ENCODE measurements at places on chromosomes 3 and 15.

DNA sequence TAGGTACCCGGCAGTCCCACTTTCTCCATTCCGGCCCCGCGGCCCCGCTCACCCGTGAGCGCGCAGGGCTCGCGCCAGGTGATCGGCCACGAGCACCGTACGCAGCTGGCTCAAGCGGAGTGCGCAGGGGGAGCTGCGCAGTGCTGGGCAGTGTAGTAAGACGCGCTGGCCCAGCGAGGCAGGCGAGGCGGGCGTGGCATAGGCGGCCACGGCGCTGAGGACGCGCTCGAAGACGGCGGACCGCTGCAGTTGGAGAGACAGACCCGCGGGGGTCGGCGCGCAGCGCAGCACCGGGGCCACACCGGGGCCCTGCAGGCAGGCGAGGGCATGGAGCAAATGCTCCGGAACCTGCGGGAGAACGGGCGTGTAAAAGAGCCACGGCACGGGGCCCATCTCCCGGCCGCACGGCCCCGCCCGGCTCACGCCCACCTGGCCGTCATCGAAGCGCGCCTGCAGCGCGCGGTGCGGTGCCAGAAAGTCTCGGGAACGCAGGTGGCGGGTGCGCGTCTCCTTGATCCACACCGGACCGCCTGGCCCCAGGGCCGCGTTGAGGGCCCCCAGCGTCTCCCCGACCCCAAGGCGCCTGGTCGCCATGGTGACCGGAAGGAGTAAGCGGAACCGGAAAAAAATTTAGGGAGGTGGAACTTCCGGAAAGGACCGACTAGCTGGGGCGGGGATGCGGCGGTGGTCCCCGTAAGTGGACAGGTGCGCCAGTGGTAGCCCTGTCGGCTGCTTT, at the start of gene DALRD3:
DALRD3 (minus strand) TSS at position 610 of the 736 bp plus-strand sequence; CDS start at position 594, 16 bp downstream.
- peak; percentile 56 for DNase-seq

DNA sequence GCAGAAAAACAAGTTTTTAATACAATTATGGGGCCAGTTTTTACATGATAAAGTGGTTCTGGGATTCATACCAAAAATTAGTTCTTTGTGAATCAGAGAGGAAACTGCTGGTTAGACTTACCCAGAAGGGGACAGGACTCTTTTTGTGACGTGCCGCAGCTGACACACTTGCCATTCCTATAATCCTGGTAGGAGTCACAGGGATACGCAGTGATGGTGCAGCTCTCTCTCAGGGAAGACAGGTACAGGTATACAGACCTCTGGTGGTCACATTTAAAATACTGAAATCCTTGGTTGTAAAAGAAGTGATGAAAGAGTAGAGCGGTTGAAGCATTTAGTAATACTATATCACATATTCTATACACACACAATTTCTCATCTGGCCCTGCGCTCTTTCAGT, 20.2 kb upstream of the TMEM41A start:
- no peak for DNase-seq

DNA sequence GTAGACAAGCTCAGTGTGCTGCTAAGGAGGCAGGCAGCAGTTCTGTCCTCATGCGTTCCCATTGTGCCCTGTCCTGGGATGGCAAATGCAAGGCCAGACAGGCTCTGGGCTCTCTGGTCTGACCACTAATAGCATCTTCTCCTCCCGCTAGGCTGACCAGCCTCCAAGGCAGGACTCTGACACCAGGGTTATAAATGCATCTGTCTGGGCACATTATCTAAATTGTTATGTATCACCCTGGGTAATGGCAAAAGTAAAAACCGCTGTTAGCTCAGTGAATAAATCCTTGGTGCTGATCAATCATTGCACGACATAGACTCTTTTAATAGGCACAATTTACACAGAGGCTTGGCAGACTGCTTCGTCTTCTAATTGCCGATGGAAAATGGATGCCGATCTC, 85.6 kb downstream of the CLSTN2 start:
- no peak for DNase-seq

GRCh38 chr3:102481050-102481449, 46.2 kb downstream of the ZPLD1 start:
- DNase-seq, result no peak

DNA sequence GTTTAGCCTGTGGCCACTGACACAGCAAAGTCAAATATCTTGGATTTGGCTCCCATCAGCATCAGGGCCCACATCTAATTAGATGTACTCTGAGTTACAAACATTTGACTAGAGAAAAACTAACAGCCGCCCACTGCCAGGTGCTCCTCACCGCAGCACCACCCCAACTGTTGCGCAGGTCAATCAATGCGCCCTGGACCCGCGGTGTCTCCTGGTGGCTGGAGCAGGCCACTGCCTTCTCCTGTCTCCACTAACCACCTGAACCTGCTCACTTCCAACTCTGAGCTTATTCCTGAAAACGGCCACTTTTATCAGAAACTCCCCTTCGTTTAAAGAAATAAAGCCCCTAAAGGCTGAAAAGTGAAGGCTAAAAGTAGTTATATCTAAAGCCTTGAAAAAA, 4.3 kb downstream of the RIOX2 start:
- no peak for DNase-seq

DNA sequence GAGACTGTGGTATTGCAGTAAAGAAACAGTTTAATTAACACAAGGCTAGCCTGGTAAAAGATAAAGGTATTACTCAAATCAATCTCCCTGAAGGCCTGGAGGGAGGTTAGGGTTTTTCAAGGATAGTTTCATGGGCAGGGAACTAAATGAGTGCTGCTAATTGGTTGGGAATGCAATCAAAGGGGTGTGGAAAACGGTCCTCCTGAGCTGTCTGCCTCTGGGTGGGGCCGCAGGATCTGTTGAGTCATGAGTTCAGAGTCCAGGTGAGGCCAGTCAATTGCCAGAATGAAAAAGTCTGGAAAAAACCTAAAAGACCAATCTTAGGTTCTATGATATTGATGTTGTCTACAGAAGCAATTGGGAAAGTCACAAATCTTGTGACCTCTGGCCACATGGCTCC, 293.2 kb downstream of the MCTP2 start:
- no peak for DNase-seq

GRCh38 chr3:156617145-156617544, 57.2 kb upstream of the TIPARP start:
- no peak for DNase-seq

GRCh38 chr3:25120665-25121064, 307.4 kb upstream of the RARB start:
- DNase-seq, result no peak

DNA sequence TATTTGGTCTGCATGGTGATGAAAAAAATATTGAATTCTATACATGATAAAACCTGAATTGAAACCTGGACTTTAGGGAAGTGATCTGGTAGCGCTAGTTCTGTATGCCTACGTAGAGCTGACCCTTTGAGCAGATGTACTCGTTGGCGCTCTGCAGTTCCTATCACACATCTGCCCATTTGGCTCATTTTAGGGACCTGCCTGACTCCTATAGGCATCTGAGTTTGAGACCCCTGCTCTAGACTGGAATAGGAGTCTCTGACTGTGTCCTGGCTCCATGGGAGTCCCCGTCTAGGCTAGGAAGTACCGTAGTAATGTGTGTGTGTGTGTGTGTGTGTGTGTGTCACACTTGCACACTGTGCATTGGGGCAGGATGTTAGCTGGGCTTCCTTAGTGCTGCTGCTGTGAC, 21.2 kb downstream of the STARD5 start:
- DNase-seq, result no peak

- DNase-seq, result no peak
Observed at GRCh38 chr3:18660059-18660458, 234.9 kb upstream of the SATB1 start.

- no peak for DNase-seq
Observed at GRCh38 chr3:126064627-126065258, 19.2 kb downstream of the SLC41A3 start.

DNA sequence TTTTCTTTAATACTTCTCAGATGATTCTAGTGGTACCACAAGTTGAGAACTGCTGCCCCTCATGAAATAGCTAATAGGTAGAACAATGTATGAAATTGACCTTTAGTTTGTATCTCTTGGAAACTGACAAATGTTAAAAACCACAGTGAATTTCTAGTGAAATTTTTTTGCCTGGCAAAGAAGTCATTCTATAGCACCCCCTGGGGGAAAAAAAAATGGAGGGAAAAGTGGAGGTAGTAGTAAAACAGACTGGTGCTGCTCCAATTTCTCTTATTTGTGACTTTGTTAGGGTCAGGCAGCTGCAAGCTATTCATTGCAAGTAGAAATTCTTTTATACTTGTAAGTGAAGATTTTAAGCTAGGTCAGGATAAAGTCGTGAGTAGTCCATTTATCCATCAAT, 605.0 kb downstream of the NLGN1 start:
- DNase-seq, result no peak

GRCh38 chr15:79434361-79434760, 2.2 kb downstream of the MINAR1 start:
- no peak for DNase-seq

GRCh38 chr3:184200825-184201224, 14.8 kb downstream of the ABCF3 start:
- no peak for DNase-seq

DNA sequence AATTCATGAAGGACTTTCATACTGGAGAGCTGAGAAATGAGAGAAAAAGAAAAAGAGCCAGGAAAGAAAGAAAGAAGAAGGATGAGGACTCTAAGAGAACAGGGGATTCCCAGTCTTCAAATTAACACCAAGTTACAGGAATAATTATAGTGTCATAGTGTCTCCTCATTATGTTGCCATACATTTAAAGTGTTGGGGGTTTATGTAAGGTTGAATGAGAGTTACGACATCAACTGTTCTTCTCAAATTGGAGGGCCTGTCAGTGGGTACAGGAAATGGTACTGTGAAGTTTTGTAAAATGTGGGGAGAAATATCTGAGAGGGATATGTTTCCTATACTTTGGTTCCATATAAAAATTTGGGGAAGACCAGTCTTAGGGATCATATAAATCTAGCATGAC, 12.3 kb upstream of the CD200 start:
- no peak for DNase-seq

DNA sequence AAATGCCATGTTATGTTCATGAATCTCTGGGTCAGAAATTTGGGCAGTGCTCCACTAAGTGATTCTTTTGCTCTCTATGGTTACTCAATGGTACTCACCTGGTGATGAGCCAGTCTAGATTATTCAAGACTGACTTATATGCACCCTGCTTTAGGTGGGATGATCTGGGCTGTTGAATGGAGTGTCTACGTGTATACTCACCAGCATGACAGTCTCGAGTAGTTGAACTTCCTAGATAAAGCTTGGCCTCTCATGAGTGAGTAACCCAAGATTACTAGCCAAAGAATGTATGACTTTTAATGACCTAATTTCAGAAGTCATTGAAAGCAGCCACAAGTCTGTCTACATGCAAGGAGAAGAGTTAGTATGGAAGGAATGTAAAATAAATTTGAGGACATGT, 77.5 kb upstream of the CADM2 start:
- no peak for DNase-seq

DNA sequence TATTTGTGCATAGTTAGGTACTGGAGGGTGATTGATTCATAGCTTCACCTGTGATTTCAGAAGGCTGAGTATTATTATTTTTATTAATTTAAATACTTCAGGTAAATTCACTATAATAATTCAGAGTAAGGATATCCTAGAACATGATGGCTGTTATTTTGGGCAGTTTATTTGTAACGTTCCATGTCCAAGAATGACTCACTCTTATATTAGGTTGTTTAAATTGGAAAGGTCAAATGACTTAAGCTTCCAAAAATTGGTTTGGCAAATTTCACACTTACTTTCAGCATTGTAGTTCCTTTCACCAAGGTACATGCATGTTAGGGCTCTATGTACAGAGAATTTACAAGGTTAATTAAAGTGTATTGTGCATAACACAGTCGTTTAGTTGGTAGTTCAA, 120.2 kb downstream of the EPHA3 start:
- no peak for DNase-seq

DNA sequence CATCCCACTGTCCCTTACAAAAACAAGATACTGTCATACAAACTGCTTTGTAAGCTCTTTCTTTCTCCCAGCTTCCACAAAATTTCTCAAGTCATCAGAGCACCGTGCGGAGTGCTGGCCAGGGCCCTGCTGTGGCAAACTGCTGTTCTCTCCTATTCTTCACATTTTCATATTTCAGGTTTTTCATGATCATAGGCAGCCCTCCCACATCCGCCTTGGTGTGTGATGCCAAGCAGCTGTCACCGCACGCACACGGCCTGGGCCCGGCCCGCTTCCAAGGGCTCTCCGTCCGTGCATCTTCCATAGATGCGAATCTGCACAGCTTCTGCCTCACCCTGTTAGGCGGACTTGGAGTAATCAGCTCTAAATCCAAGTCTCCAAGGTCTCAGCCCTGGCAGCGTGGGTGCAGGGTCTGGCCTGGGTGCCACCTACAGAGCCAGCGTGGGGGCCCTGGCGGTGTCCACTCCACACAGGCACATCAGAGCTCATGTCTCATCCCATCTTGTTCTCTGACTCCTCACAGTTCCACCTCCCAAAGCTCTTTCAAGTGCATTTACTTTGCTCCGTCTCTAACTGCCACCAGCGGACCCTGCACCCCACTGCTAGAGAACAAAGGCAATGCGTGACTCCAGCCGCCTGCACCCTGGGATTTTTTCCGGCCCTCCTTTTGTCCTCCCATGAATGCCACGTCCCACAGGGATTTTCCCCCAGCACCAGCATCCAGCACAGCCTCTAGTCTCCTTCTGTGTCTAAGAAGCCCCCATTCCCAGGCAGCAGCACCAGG, 27.2 kb downstream of the CYFIP1 start:
- DNase-seq, result no peak

DNA sequence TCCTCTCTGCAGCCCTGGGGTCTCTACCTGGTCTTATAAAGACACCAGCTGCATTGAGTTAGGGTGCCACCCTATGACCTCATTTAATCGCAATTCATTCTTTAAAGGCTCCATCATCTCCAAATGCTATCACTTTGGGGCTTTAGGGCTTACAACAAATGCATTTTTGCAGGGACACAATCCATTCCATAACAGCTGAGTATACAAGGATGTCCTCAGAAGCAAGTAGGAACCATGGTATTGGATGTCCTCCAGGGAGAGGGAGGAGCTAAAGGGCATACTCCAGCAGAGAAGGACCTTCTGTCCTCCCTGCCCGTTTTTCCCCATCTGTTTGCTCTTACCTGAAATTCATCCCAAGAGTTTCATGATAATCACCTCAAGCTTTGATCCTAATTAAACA, 30.3 kb downstream of the UMPS start:
- DNase-seq, result no peak

DNA sequence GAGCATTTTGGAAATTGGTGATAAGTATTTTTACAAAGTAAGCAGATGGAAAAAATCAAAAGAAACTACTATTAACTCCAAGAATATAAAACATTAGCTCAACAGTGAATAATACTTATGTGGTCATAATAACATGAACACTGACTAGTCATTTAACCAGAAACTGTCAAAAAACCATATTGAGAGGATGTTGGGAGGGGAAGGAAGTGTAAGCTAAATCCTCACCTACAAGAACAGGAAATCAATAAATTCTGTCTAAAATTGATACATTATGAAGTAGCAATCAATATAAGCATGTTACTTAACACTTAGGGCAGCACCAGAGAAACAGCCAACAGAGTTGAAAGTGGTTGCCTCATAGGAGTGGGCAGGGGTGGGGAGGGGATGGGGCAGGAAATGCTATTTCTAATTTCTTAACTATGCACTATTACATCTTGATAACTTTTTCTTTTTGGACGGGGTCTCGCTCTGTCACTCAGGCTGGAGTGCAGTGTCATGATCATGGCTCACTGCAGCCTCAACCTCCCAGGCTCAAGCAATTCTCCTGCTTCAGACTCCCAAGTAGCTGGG, 41.7 kb downstream of the CCR3 start:
- peak; percentile 59 for DNase-seq

All from CD4-positive, alpha-beta T cell treated with Interleukin-15 for 4 hours (primary cell).